ENCODE measurements at places on chromosomes 6 and 20.

GRCh38 chr6:42453654-42454427 is 2.1 kb upstream of the TRERF1 start:
- no peak for DNase-seq

- no peak for DNase-seq
These were observed 4.8 kb downstream of the NR2E1 start for GRCh38 chr6:108170332-108171290.

DNA sequence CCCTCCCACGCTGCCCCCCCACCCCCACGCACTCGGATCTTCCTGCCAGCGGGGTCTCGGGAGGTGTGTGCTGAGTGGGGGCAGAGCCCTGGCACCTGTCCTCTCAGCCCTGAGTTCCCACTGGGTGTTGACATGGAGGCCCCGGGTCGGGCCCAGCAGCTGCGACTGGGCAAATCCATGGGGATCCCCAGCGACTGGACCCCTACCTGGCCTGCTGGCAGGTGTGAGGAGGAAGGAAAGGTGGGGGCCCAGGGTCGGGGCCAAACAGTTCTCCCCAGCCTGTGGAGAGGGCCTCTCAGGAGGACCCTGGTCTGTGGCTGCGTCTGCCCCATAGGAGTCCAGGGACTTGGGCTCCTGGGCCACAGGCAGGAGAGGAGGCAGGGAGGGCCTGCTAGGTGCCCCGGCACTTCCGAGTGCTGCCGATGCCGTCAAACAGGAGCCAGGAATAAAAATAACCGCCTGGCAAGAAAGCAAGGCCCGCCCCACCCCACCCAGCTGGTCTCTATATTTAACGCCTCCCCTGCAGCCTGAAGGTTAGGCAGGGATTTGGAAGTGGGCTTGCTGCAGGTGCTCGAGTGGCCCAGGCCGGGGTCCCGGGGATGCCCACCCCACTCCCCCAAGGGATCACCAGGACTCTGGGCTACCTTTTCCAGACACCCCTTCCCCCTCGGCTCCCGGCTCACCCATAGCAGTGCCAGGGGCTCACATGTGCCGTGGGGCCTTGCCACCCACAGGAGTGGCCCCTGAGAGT is 1.4 kb upstream of the EEF1A2 start:
- no peak for DNase-seq

GRCh38 chr20:18428490-18429173 is 38.2 kb downstream of the DZANK1 start:
- DNase-seq = no peak

- no peak for DNase-seq
These were observed 114.1 kb downstream of the PLCB1 start for GRCh38 chr20:8246153-8246552.

DNA sequence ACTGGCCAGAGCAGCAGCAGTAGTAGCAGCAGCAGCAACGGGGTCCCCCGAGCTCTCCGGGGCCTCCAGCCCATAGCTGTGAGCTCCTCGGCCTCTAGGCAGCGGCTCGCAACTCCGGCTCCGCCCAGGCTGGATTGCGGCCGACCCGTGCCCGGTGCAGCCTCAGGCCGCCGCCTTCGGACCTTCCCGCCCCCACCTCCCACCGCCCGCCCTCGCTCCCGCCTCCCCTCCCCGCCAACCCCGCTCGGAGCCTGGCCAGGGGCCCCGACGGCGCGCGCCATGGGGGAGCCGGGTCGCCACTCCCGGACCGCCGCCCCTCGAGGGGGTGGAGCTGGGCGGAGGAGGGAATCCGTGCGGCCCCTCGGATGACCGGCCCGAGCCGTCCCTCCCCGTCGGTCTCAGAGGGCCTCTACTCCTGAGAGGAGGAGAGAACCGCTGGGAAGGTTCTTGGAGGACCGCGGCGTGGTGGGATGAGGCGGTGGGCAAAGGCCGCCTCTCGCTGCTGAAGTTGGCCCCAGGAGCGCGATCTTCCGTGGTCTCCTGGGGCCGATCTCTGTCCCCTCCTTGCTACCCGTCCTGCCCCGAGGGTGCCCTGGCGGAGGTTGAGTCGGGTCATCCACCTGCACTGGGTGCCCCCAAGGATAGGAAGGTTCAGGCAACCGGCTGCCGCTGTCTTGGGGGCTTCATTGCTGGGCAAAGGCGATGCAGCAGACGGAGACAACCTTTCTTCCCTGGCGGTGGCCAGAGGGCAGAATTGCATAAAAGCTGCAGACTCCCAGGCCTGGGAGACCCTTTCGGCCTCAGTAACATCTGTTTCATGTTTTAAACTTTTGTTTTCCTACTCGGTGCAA is at the start of gene ADAM33:
TSS of gene ADAM33 (minus strand) at position 80 of the 851 bp plus-strand sequence. CDS start at position 74, 6 bp downstream.
- DNase-seq = no peak

GRCh38 chr6:88913471-88913870 is 49.9 kb downstream of the RNGTT start:
- no peak for DNase-seq

GRCh38 chr6:45387236-45387635 is 9.5 kb upstream of the SUPT3H start:
- no peak for DNase-seq

DNA sequence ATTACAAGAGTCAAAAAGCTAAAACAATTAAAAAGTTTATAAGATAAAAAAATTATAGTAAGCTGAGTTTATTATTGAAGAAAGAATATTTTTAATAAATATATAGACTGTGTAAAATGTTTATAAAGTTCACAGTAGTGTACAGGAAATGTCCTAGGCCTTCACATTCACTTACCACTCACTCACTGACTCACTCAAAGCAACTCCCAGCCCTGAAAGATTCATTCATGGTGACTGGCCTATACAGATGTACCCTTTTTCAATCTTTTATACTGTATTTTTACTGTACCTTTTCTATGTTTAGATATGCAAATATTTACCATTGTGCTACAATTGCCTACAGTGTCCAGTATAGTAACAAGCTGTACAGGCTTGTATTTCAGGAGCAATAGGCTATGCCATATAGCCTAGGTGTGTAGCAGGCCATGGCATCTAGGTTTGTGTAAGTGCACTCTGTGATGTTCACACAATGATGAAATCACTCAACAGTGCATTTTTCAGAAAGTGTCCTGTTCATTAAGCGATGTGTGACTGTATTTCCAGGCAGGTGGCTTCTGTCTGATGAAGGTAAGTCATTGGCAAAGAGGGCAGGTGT is 130.2 kb downstream of the BTBD3 start:
- DNase-seq = no peak

- no peak for DNase-seq
These were observed 446.3 kb upstream of the SLC35B3 start for GRCh38 chr6:8881663-8882062.

DNA sequence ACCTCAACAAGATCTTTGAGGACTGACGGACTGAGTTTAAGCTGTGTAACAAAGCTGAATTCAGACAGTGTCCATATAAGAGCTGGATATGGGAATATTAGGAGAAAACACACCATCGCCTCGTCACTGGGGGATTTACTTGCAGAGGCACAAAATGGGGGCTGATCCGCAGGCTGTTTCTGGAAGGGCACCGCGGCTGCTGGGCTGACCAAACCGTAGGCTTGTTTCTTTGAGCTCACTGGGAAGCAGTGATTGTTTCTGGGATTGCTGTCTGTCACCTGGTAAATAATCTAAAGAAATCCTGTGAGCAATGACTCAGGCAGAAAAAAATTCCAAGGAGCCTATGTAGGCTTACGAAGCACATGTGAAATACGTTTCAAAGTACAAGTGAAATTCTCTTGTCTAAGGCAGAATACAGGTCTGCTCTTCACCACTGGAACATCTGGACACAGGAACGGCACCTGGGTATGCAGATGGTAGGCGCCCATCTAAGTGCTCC is 63.9 kb upstream of the MPC1 start:
- no peak for DNase-seq

GRCh38 chr6:22308939-22309338 is 12.1 kb upstream of the PRL start:
- no peak for DNase-seq

GRCh38 chr6:145608850-145609249 is 126.5 kb downstream of the EPM2A start:
- DNase-seq = no peak

GRCh38 chr6:75993236-75994162 is 79.0 kb downstream of the IMPG1 start:
- no peak for DNase-seq

DNA sequence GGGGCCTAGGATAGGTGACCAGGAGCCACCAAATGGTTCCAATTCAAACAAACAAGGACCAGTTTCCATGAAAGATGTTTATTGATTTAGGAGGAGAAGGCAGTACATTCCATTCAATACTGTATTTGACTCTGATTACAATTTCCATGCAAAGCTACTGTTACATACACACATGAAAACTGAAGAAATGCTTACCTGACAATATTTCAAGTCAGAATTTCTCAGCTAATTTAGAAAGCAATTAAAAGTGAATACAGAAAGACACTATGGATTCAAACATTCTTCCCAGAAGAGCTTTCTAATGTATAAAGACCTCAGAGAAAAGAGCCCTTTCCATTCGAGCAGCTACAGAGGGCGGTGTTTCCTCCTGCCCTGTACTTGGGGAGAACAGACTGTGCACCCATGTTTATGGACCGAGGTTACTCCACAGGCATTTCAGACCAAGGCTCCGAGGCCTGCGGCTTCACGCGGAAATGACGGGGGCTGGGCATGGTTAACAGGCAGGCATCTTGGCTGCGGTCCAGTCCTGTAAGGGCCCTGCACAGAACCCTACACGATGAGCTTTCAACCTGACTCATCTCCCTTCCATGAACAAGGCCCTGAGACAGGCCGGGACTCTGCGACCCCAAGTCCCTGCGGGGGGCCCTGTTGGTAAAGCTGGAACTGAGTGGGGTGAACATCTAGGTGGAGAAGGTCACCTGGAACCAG is 25.7 kb upstream of the TCFL5 start:
- no peak for DNase-seq

DNA sequence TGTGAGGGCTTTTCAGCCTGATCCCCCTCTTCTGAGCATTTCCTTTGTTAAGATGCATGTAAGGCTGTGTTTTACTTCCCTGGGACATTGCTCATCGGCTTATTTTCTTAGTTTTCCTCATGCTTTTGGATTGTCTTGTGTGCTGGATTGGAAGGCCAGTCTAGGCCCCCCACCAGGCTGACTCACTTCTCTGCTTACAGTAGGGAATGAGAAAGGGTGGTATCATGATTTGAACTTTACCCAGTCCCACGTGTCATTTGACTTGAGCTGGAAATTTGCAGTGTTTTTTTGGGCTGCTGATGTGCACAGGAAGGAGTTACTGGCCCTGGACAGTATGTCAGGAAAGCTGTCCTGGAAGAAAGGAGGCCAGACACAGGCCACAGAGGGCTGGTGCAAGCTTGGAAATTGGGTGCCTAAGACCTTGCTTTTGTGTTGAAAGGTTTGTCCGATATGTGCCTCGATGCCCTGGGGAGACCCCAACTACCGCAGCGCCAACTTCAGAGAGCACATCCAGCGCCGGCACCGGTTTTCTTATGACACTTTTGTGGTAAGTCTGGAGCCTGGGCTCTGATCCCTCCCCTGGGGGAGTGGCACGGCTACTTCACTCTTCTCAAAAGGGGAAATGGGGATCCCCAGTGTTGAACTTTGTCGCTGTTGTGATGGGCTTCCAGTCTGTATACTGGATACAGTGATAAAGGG is 12.8 kb downstream of the RNF114 start:
- DNase-seq = no peak

GRCh38 chr6:167485186-167485978 is 160.5 kb downstream of the TTLL2 start:
- no peak for DNase-seq
